ENCODE measurements at places on chromosomes 2 and 18.

DNA sequence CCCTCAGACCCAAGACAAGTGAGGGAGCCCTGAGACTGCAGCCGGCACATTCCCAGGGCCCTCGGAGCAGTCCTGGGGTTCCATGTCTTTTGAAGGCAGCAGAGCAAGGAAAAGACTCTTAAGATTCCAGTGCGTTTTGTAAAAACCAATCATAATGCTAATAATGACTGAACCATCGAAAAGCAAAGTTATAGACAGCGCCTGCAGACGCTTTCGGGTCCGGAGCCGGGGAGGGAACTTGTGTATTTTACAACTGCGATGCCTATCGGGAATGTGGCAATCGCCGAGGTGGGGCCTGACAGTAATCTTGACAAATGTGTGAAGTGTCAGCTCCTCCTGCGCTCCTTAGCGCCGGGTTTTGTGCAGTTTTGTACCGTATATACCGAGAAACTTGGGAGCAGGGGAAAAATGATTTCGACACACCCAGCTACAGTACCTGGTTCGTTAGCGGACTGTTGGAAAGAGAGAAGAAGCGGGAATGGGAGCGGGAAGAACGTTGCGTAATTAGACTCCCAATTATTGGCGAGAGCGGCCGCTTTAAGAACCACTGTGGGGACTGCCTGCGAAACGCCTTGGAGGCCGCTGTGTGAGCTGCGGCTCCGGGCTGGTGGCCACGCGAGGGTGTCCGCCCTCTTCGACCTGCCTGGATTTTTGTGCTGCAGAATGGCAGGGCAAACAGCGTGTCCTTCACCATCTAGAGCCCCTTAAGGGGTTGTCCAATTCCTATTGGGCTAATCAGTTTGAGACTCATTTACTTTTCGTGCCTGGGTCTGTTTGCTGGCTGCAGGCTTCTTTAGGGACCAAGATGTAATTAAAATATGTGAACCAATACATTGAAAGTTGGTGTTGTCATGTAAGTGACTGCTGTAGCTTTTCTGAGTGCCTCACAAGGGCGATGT is 2.4 kb downstream of the EPAS1 start:
- DNase-seq: no peak

DNA sequence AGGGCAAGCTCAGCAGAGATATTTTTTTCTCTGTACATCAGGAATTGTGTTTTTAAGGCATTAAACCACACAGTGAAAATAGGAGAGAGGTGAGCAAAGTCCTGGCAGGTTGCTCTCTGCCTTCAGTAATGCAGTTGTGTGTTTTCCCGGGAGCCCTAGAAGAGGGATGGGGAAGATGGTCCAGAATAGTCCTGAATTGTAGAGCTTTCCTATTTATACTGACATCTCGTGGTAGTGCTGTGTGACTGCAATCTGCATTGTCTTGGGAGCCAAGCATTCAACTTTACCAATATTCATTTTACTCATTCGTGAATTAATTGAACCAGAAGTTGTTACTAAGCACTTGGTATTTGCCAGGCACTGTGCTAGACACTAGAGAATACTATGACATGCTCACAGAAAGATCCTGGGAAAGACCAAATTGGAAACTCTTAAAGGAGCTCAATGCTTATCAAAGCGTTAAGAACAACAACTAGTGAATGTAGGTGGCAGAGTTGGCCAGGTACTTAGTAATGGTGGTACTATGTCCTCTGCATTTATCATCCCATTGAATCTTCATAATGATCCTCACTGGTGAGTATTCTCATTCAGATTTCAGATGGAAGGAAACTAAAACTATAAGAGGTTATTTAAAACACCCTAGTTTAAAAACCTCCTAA is 214.6 kb downstream of the TRIB2 start:
- DNase-seq: peak; percentile 35

DNA sequence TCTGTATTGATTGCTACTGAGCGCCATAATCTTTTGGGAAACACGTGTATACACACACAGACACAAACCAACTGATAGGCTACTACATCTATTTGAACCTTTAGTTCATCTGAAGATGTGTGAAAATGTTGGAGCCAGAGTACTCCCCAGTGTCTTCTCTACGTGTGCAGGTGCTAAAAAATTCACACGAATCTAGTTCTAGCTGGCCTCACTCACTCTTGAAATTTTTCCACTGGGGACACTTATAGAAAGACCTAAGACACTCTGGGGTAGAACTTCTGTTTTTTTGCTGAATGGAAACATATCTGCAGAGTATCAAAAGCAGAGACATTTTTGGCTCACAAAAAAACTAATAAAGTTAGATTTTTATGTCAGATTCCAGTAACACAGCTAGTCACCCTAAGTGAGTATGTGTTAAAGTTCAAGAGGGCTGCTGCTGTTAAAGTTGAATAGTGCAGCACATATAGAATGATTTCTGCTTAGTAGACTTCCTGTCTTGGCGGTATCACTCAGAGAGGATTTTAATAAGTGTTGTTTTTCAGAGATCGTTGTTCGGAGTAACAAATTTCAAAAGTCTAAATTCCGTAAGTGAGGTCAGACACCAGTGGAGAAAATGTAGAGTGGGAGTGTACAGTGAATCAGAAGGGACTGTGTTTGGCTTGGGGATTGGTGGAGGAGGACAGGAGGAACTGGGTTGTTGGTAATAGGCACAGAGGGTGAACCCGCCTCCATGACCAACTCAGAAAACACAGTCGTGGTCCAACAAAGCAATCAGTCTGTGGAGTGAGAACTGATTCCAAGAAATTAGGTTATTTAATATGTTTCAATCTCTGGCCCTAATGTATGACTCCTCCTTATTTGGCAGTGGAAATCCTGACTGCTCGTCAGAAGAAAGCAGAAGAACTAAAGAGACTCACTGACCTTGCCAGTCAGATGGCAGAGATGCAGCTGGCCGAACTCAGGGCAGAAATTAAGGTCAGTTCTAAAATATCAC is 43.1 kb downstream of the KCTD18 start:
- peak; percentile 63 for DNase-seq

GRCh38 chr2:106847366-106847765 is 38.6 kb downstream of the ST6GAL2 start:
- DNase-seq: no peak

DNA sequence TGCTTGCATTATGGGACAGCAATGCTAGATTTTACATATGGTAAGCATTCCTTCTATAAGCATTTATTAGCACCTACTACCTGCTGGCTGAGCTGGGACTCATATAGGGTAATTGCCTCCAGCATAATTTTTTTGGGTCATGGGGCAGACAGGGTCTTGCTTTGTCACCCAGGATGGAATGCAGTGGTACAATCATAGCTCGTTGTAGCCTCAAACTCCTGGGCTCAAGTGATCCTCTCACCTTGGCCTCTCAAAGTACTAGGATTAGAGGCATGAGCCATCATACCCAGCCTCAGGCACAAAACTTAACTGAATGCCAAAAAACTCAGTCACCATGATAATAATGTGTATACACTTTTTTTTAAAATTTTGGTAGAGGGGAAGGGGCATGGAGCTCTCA is 35.3 kb downstream of the TMEM237 start:
- DNase-seq: no peak

DNA sequence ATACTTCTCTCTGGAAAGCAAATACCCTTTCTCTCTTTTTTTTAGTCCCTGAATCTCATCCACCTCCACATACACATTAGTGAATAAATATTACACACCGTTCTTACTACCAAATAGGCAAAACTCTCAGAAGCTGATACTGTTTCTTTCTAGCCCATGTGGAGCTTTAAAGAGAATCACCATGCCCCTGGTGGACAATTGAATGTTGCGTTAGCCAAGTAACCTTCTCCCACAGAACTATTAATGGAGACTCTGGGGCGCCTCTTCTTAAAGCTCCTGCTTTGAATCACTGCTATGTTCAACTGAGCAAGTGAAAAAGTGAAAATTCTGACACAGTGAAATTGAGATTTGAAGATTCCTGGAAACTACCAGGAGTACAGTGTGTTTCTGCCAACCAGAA is 522.8 kb upstream of the CDH7 start:
- no peak for DNase-seq

DNA sequence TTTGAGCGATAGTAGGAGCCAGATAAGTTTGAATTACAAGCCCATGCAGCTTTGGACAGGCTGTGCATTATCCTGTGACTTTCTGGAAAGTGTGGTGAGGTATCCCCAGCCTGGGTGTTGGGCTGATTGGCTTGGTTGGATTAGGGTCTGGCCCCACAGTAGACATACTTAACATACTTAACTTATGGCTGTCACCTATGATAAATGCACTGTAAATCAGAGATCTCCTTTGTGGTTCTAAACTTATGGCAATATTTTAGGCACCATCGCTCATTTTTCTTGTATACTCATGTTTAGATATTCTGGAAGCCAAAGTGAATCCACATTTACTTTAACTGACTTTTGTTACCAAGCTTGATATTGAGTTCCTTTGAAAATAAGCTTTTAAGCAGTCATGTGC is 54.8 kb downstream of the SPTBN1 start:
- no peak for DNase-seq
